NCI-H1417 treated with DMSO at 0.1 percent for 48 hours (cell line): ENCODE measurements at places on chromosomes 6 and 20.

DNA sequence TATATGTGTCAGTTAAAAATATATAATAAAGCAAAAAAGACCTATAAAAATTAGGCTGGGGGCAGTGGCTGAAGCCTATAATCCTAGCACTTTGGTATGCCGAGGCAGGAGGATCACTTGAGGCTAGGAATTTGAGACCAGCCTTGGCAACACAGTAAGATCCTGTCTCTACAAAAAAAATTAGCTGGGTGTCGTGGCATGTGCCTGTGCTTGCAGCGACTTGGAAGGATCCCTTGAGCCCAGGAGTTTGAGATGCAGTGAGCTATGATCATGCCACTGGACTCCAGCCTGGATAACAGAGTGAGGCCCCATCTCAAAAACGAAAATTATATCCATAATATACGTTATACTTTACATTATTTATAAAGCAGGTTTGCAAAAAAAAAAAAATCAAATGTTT, 20.7 kb downstream of the TRDN start:
- DNase-seq, result no peak

- no peak for DNase-seq
These were observed 243.4 kb upstream of the POU3F2 start for GRCh38 chr6:98590997-98591396.

- DNase-seq, result no peak
These were observed 58.5 kb downstream of the AHI1 start for GRCh38 chr6:135438907-135439535.

- DNase-seq, result no peak
These were observed 23.7 kb downstream of the TRMT11 start for GRCh38 chr6:126010040-126010439.

DNA sequence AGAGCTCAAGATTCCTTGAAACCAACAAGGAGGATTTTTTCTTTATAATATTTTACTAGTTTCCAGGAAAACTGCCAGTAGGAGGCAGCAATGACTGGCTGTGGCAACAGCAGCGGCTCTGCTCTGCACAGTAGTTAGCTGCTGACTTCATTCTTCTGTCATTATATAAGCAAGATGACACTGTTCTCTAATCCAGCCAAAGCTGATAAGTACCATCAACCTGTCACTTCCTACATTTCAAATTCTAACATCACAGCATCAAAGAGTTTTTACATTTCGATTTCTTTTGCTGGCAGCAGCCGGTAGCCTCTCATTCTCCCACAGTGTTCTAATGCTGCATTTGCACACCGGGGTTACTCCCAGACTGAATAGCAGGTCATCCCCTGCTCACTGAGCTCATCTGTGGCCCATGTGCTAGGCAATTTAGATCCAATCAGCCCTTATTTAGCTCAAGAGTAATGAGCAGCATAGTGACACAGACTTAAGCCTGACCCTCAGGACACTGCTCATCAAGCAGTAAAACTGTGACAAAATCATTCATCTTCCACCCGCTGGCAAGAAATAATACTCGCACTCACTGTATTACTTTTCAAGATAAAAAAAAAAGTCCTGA, 67.8 kb downstream of the MMS22L start:
- no peak for DNase-seq

GRCh38 chr6:85132091-85132490, 317.8 kb upstream of the NT5E start:
- DNase-seq, result no peak

DNA sequence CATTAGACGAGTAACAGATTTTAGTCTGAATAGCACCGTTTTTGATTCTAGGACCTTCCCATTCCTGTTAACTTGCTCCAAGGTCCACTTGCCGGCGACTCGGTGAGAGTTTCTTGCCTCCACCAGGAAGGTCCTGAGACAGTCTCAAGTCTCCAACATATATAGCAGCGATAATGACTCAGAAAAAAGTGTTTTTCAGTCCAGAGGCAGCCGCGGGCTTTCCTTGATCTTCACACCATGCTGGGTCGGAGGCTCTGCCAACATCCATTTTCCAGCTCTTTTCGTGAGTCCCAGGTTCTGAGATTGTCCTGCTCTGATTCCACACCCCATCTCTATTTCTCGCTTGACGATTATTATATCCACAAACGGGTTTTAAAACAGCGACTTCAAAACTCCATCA, 170.5 kb downstream of the GPX5 start:
- DNase-seq, result no peak

DNA sequence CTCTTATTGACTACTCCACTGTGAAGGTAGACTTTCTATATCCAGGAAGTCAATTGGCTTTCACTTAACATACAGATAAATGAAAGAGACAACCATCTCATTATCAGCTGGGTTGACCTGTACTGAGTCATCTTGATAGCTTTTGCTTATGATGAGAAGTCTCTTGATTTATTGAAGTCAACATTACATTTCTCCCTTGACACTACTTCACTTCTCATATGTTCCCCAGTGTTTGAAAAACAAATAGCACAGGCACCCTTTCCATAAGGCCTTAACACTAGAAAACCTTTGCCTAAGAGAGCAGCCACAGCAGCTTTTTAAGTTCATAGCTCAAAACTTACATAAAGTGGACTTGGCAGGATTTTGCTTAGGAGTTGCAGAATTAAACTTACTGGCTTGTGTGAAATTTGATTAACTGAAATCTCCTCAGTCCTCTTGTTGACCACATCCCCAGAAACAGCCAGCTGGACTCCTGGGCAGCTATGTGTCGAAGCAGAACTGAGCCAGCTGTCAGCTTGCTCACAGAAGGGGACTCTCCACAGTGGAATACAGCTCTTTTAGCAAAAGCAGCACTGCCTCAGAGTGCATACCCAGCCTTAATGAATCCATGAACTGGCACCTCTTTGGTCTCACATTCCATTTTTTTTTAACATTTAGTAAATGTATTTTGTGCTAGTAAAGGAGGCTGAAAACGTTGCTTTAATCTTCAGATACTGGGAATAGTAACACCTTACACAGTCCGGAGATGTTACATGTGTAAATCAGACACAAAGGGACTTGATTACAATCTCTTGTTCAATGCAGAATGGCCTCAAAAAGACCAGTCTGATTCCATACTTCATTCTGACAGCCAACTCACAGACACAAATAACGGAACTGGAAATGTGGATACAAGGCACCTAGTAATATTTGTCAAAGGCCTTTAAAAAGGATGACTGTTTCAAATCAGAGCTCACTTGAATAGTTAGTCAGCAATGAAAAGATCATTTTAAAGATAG, 1532.7 kb downstream of the HACE1 start:
- DNase-seq, result no peak

DNA sequence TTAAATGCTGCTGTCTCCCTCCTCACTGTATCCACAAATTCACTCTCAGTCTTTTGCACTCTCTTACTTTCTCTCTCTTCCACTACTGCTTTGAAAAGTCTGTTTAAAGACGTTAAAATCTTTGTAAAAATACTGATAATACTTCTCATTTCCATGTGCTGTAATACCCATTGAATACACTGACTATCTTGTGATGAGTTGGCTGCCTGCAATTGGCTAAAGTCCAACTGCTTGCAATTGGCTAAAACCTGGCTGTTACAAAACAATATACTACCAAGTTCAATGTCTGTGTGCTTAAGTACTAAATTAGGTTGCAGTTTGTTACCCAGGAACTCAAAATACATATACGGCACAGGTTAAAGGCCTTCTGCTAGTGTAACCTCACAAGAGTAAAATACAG, 264.8 kb downstream of the THBS2 start:
- DNase-seq, result no peak

DNA sequence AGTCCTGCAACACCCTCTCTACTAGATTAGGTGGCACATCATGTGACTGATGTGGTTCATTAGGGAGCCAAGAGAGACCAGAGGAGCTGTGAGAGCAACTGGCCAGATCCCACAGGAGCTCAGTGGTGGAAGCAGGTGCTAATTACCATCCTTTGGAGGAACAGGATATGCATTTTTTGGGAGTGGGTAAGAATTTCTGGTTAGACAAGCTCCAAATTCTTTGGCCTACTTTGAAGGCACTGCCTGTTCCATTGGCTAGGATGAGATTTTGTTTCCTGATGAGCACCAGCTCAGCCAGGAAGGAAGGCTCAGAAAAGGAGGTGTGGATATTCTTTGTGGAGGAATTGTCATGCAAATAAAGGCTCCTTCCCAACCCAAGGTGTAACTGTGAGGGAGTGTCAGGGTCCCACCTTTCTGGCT, 130.3 kb upstream of the BMP2 start:
- DNase-seq, result no peak

- DNase-seq, result no peak
These were observed 180.9 kb upstream of the DTNBP1 start for GRCh38 chr6:15843764-15844163.

GRCh38 chr20:20743511-20744169, 31.2 kb upstream of the RALGAPA2 start:
- DNase-seq, result no peak

GRCh38 chr6:64054861-64055260, 419.3 kb downstream of the PHF3 start:
- DNase-seq, result no peak

GRCh38 chr6:14075095-14075503, 42.5 kb upstream of the CD83 start:
- no peak for DNase-seq

DNA sequence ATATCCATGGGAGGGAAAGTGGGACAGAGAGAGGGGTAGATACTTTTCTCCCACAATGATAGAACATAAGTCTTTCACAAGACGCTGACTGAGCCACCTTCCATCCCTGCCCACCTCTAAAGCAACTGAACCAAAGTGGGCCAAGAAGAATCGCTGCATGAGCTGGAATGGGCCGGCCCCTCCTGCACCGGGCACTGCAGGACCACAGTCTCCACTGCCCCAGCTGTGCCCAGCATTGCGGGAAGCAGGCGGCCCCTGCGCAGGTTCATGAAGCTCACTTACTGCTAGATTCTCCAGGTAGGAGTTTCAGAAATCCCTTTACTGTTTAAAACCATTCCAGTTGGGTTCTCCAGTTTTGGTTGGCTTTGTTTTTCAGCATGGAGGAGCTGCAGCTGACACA, 32.0 kb upstream of the CST7 start:
- DNase-seq, result no peak

DNA sequence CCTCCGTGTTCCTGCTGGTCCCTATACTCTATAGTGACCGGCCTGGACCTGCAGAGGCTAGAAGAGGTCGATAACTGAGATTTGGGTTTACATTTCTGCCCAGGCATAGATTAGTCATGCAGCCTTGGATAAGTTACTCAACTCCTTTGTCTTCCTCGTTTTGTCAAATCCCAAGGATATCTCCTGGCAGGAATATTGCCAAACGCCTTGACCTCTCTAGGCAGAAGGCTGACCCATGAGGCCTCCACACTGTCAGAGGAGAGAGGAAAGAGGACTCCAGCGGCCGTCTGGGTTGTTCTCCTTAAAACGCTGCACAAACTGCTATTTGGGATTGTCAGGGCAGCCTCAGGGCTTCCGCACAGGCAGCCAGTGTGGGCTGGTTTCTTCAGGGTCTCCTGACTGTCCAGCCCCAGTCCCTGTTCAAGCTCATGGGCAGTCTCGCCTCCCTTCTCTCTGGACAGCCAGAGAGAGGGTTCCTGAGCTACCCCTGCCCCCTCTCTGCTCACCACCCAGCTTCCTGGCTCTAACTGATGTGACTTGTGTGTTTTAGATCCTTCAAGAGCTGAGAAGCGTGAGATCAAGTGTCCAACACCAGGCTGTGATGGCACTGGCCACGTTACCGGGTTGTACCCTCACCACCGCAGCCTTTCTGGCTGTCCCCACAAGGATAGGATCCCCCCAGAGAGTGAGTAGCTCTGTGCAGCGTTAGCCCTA, 44.7 kb upstream of the PCMTD2 start:
- no peak for DNase-seq

- DNase-seq, result no peak
These were observed 125.4 kb upstream of the PTCHD4 start for GRCh38 chr6:48236375-48236774.

DNA sequence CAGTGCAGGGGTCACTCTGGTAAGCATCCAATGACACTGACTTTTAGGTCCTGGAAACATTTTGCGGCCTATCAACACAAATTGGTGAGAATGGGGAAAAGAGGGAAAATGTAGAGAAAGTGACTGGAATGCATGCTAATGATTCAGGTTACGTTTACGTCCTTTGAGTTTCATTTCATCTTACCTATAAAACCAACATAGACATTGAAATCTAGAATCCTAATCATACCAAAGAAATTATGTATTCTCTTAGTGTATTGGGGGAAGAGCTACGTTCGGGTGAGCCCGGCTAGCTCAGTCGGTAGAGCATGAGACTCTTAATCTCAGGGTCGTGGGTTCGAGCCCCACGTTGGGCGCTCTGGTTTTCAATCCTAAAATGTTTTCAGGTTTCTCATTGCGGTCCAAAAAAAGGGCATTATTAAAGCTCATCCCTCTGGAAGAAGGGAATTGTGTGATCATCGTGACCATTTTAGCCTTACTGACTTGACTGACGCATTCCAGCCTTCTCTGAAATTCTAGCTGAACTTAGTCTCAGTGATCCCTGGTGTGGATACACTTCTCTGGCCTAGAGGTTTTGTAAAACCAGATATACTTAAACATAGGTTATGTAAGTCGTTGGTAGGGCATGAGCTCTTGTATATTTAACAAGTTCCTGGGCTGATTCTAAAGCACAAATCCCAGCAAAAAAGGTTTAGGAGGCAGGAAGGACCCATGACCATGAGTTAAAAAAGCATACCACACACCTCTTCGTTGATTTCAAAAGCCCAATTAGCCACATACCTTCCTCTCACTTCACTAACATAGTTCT, 18.3 kb downstream of the HMGN4 start:
- no peak for DNase-seq

DNA sequence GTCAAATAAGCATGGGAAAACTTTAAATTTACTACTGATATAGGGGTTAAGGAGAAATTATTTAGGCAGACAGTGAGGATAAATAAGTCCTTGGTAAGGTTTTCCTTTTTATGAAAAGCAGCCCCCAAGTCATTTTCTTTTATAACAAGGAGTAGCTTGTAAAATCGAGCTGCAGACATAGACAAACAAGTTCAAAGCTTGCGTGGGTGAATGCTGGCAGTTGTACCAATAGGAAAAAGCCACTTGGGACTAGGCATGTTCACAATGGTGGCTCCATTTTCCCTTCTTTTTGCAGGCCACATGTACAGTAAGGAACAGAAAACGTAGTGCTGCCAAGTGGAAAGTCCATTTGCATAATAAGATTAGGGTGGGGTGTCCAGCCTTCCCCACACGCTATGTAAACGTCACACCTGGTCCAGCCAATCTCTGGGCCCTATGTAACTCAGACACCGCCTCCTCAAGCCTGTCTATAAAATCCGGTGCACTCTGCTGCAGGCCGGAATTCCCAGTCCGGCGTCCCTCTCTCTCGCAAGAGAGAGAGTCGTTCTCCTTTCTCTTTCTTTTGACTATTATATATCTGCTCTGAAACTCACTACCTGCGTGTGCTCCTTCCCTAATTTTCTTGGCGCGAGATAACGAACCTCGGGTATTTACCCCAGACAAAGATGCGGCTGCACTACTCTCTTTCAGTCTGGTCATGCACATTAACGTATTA, 217.1 kb upstream of the MAN1A1 start:
- DNase-seq, result no peak
